IMR-90 (cell line): ENCODE measurements at places on chromosomes 5 and 9. TPM values are rescaled to one million over a fixed set of nuclear protein-coding genes. Genes with fewer than 3 reads are reported as not detected.

RELL2 gene
- 7.6 and 9.1 TPM in 2 replicates for polyA plus RNA-seq

GRCh38 chr5:89580976-89581375 is 698.0 kb upstream of the MEF2C start:
- DNase-seq = no peak

DNA sequence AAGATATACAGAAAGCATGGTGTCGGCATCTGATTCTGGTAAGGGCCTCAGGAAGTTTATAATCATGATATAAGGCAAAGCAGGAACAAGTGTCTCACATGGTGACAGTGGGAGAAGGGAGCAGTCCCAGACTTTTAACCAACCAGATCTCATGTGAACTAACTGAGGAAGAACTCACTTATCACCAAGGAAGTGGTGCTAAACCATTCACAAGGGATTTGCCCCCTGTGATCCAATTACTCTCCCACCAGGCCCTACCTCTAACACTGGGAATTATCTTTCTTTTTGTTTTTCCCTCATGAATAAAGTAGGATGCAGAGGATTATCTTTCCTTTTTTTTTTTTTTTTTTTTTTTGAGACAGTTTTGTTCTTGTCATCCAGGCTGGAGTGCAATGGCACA is 123.4 kb upstream of the LRRTM2 start:
- no peak for DNase-seq

KCTD16 gene
- 0.40 and 0.43 TPM in 2 replicates for polyA plus RNA-seq

- no peak for DNase-seq
Observed at GRCh38 chr5:149543361-149544027, 7.7 kb downstream of the CSNK1A1 start.

FKBP15 gene
- polyA plus RNA-seq = 20.1 and 20.4 TPM in 2 replicates

FSTL4 gene
- not detected in 2 replicates for polyA plus RNA-seq

GRCh38 chr5:1772634-1773033 is 27.0 kb downstream of the MRPL36 start:
- peak; percentile 66 for DNase-seq

GRCh38 chr5:67165526-67166459 is 30.8 kb downstream of the CD180 start:
- DNase-seq = peak; percentile 61

NEUROG1 gene
- polyA plus RNA-seq = not detected in 2 replicates

PCDHB11 gene
- 0.05 TPM in 1 of 2 replicates, not detected in the other for polyA plus RNA-seq

DNA sequence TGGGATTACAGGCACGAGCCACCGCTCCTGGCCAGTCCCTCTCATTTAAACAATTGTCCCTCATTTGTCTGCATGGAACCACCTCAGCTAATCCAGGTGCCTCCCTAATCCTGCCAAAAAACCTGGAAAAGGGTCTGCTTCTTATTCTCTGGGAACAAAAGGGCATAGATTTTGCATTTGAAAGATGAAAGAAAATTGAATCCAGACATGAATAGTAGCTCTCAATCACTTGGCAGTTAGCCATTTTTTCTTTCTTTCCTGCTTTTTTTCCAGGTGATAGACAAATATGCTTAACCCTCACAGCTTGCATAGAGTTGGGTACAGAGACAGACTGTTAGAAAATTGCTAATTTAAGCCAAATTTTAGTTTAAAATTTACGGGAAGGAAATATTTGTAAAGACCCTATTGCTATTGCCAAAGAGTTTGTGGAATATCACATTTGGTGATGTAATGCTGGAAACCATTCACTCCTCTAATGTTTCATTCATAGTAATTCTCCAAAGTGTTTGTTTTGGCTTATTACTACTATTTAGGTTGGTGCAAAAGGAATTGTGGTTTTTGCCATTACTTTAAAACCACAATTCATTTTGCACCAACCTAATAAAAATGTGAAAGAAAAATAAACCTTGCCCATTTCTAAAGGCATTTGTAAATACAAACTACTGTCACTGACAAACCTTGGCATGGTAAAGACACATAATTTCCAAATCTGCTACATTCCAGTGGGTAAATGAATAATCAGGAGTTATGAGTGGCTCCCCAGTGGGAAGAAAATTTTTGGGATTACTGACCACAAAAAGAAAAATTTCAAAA is 80.5 kb upstream of the JAK2 start:
- DNase-seq = peak; percentile 74

DNA sequence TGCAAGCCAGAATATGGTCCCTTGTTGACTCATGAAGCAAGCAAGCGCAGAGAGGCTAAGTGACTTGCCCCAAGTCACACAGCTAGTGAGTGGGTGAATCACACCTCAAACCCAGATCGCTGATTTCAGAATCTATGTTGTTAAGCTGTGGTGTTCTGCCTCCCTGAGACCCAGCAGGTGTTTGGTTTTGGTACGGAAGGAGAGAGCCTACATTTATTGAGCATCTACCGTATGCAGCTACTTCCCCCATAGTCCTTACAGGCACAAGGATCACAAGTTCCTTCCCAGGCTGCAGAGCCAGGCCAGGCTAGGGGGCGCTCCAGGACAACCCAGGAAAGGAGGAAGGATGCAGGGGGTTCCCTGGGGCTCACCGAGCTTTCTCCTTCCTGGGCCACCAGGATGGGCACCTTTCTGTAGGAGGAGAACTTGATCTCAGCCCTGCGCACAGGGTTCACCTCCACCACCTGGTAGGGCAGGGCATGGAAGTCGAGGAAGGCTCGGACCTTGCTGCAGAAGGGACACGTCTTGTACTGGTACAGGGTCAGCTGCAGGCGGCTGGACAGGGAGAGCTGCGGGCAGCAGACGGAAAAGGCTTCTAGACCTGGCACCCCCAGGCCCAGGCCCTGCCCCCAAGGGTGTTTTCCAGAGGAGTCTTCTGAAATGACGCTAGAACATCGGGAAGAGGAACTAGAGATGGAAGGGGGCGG is 2.5 kb downstream of the PTGES2 start:
- peak; percentile 45 for DNase-seq

- DNase-seq = peak; percentile 51
Observed at GRCh38 chr9:127004946-127005769, 90.6 kb downstream of the RALGPS1 start.

- DNase-seq = no peak
Observed at GRCh38 chr5:77103457-77103856, 16.4 kb upstream of the ZBED3 start.

GRCh38 chr9:93079371-93079770 is 16.6 kb upstream of the CARD19 start:
- DNase-seq = no peak

NOL8 gene
- 7.4 and 10.1 TPM in 2 replicates for polyA plus RNA-seq

- DNase-seq = peak; percentile 20
Observed at GRCh38 chr9:104386425-104387069, 117.5 kb upstream of the OR13F1 start.

SPINK1 gene
- polyA plus RNA-seq = not detected in 2 replicates

DNA sequence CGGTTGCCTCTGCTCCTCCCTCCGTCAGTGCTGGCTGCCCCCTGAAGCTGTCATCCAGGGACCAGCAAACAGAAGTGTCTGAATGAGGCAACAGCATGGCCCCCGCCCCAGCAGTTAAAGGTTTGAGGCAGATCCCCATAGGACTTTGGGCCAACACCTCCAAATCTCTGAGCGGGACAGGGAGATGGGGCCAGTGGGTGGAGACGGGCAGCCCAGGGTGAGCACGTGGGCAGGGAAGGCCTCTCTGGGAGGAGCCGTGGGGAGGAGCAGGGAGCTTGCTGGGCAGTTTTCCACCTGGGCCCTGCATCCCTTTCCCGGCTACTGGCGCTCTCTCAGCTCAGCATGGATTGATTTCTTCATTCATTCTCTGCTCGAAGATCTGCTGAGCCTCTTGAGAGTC is 39.1 kb upstream of the NOTCH1 start:
- no peak for DNase-seq

DNA sequence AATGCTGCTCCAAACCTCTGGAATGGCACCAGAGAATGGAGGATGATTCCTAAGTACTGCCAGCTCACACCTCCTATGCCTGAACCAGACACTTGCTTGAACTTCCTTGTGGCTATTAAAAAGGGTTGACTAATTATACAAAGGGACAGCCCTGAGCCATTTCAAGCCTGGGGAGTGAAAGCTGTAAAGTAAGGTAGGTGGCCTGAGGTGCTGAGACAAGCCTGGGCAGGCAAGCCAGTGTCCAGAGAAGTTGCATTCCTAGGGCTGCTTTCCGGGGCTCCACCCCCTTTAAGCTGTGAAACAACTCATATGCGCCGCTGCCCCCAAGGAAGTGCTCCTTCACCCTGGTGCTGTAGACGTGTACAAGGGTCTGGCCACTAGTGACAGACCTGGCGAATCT is 79.9 kb upstream of the SLC1A3 start:
- no peak for DNase-seq

- DNase-seq = no peak
Observed at GRCh38 chr5:98482321-98483300, 290.9 kb upstream of the RGMB start.

- DNase-seq = no peak
Observed at GRCh38 chr5:61635271-61635670, 303.2 kb downstream of the ZSWIM6 start.

SPINK4 gene
- not detected in 2 replicates for polyA plus RNA-seq
